RPMI7951 (cell line): ENCODE measurements at places on chromosomes 7 and 10.

- DNase-seq = peak; percentile 20
These were observed 182.4 kb downstream of the PLXNA4 start for GRCh38 chr7:132393789-132394261.

DNA sequence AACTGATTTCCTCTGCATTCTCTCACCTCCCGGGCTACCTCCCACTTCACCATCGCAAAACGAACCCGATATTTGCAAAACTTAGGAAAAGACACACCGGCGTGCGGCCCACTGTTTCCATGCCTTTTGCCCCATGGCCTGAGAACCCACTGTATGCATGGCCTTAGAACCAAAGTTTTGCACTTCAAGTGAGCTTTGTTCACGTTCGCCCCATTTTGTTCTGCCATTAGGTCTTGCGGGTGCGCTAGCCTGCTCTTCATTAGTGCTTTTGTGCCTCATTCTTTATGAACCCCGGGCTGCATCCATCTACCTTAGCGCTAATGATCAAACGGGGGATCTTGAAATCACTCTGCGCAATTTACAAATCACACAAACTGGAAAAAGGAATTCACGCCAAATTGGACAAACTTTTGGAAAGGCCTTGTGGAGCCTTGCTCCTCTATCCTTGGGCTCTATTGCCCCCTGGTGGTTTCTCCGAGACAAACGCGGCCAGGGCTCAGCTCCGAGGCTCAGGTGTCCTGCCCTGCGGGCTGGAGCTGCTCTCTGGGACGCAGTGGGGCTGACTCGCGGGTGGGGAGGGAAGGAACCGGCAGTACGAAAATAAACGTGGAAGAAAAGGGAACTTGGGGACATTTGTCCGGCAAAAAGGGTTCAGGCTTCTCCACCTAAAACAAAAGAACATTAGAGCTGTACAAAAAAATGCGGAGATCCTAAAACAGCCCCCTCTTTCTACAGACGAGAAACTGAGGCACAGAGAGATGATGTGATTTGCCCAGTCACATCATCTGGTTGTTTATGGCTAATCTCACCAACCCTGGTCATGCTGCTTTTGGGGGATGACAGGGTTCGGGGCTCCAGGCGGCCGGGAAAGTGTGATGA, 300.4 kb upstream of the NFE2L3 start:
- DNase-seq = peak; percentile 80

- peak; percentile 50 for DNase-seq
These were observed 240.9 kb upstream of the KAT6B start for GRCh38 chr10:74585231-74586087.

- DNase-seq = peak; percentile 89
These were observed 3.2 kb upstream of the CREB5 start for GRCh38 chr7:28408960-28409715.

GRCh38 chr10:75400771-75401568, 594 bp downstream of the ZNF503 start:
- DNase-seq = peak; percentile 55

DNA sequence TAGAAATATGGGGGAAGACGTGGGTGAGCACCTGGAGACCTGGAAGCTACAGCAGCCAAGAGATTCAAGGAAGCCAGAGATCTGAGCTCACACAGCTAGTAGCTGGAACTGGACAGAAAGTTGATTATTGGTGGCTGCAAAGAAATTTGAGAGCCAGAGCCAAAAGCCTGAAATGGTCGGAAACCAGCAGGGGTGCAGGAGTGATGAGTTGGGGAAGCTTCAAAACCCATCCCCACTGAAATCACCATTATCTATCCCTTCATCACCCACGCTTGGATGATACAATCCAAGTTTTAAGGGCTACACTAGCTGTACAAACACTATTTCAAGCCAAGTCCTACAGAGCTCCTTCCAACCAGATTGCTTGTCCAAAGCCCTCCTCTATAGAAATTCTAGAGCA, 296.1 kb upstream of the NEBL start:
- no peak for DNase-seq

DNA sequence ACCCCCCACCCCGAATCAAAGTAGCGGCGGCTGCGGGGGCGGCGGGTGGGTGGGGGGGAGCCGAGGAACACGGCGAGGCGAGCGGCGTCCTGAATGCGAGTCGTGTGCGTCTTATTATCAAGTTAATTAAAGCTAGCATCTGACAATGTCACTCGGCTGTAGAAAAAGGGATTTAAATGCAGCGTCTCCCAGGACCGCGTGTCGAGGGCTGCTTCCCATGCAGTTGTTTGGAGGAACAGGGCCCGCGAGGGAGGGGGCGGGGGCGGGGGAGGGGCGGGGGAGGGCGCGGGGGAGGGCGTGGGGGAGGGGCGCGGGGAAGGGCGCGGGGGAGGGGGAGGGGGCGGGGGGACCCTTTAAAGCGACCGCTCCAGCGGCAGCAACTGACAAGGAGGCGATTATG, 2.7 kb upstream of the UNCX start:
- DNase-seq = no peak
